Stimulated activated naive CD4-positive, alpha-beta T cell treated with Interleukin-2 at 50 U/mL for 16 hours (primary cell): ENCODE measurements at places on chromosomes 4 and X.

DNA sequence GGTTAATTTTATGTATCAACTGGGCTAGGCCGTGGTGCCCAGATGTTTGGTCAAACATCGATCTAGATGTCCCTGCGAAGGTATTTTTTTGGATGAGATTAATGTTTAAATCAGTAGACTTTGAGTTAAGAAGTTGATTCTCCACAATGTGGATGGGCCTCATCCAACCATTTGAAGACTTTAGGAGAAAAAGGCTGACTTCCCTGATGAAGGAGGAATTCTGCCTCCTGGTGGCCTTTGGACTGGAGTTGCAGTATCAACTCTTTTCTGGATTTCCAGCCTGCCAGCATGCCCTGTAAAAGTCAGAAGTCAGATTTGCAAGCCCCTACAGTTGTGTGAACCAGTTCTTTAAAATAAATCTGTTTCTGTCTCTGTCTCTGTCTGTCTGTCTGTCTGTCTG, 91.4 kb downstream of the STK32B start:
- no peak for DNase-seq

GRCh38 chr4:162793571-162793970, 373.1 kb downstream of the NAF1 start:
- DNase-seq = no peak

GRCh38 chrX:105475801-105476200, 255.3 kb upstream of the TEX13A start:
- no peak for DNase-seq

DNA sequence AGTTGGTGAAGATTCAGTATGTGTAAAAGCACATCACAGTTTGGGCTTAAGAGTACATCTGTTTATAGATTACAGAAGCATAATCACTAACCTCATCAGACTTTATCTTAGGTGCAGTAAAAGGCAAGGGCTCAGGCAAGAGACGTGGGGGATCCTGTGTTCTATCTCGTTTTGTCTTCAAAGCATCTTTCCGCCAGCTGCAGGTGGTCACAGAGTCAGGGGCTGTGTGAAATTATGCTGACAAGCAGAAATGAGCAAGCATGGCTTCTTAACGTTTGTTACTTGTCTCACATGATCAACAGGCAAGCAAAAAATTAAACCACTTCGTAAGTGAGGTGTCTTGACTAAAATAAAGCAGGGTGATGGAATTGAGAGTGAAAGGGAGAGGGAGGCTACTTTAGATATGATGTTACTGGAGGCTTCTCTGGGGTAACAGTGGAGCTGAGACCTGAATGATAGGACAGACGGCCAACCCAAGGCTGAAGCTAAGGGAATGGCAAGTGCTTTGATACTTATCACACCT, 1.4 kb upstream of the TEC start:
- DNase-seq = no peak

GRCh38 chr4:171378323-171378722, 434.9 kb upstream of the GALNTL6 start:
- no peak for DNase-seq

GRCh38 chr4:56755901-56756300, 65.6 kb downstream of the SPINK2 start:
- DNase-seq = no peak

DNA sequence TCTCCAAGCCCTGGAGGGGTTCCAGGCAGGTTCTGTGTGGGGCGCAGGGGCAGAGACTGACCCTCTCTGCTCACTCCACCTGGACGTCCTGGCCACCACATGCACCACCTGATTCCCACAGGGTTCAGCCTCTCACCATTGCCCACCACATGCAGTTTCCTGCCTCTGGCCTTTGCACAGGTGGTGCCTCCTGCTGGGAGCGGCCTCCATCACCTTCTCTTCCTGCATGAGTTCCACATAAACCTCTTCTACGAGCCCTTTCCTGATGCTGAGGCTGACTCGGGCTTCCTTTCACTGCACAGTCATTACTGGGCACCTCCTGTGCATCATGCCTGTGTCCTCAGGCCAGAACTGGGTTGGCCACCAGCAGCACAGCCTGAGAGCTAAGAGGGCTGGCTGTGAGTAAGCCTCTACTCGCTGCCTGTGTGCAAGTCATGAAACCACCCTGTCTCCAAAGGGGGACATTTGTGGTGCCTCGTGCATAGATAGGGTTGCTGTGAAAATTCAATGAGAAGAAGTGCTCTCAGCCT, 19.9 kb downstream of the MAN2B2 start:
- DNase-seq = no peak

- no peak for DNase-seq
Measured at GRCh38 chrX:77528034-77528433, 80.8 kb downstream of the FGF16 start.

GRCh38 chrX:29496636-29497180, 718.7 kb upstream of the MAGEB2 start:
- DNase-seq = no peak

GRCh38 chr4:144208074-144208473, 67.6 kb upstream of the GYPA start:
- DNase-seq = no peak

- DNase-seq = no peak
Measured at GRCh38 chr4:145939856-145940255, 1.2 kb upstream of the ZNF827 start.

DNA sequence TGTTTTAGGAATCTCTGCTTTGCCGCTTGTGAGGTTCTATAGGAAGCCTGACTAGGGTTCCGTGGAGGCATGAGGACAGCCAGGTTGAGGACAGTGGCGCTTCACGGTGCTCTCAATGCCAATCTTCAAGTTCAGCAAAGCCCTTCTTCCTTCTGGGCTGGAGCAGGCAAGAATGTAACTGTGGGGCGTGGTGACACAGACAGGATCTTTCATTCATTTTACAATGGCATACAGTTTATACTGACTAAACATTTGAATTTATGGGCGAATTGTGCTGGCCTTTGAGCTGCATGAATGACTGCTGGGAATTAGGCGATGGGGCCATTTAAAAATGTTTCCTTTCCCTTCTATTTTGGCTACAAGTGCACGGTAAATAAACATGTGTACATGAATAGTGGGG, 2.9 kb upstream of the NHS start:
- DNase-seq = no peak

GRCh38 chrX:72687396-72687795, 26.7 kb downstream of the PHKA1 start:
- DNase-seq = no peak

DNA sequence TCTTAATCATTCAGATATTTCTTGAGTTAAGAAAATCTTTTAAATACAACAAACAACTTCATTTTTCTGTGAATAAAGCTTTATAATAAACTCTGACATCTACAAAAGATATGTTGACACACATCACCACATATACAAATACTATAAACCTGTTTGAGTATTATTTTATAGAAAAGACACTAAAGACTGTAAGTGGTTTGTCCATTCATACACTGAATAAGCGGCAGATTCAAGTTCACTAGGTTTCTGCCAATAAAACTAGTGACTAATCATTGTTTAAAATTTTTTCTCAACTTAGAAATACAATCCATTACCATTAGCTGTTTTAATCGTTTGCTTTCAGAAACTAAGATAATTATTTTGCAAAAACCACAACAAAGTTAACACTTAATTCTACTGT, 1900.0 kb downstream of the C4orf33 start:
- no peak for DNase-seq

DNA sequence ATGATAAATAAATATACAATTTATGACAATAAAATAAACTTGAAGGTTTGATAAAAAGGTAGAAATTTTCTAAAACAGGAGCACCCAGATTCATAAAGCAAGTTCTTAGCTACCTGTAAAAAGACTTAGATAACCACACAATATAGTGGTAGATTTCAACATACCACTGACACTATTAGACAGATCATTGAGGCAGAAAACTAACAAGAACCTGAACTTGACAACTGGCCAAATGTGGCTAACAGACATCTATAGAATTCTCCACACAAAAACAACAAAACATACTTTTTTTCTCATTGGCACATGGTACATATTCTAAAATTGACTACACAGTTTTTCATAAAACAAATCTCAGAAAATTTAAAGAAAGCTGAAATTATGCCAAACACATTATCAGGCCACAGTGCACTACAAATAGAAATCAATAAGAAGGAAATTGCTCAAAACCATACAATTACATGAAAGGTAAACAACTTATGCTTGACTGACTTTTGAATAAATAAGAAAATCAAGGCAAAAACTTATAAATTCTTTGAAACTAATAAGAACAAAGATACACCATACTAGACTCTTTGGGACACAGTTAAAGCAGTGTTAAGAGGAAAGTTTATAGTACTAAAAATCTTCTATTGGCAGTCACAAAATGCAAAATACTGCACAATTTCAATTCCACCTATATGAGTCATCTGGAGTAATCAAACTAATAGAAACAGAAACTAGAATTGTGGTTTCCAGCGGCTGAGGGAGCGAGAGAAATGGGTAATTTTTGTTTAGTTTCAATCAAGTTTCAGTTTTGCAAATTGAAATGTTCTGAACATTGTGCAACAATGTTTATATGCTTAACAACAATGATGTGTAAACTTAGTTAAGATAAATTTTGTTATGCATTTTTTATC, 925.6 kb downstream of the SH3BGRL start:
- no peak for DNase-seq

- no peak for DNase-seq
Measured at GRCh38 chr4:73408181-73408867, 4.2 kb downstream of the ALB start.

DNA sequence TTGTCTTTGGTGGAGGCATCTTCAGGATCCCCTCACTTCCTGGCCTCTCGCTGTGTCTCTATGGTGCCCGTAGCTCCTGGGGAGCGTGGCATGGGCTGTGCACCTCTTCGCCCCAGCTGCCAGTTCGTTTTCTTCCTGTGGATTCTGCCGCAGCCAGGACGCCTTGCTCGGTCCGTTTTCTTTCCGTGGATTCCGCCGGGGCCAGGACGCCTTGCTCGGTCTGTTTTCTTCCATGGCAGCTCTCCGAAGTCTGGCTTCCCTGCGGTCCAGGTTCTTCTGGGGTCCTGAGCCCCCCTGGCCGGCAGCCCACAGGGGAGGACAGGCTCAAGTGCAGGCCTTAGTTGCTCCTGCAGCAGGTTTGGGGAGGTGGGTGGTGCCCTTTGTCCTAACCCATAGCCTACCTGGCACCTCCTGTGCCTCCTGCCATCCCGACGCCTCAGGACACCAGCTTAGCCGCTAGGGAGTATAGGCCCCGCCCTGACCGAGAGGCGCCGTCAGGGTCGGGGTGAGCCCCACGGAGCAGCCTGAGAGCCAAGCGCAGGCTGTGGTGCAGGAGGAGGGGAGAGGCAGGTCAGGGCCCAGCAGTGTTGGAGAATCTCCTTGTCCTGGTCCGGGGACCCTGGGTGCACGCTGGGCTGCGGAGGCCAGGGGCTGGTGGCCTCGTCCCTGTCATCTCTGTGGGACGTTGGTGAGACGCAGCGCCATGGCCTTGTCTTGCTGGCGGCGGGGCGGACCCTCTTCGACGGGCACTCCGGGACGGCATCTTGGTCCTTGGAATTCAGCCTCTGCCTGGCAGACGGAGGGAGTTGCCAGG, 27.1 kb downstream of the UVSSA start:
- DNase-seq = no peak

DNA sequence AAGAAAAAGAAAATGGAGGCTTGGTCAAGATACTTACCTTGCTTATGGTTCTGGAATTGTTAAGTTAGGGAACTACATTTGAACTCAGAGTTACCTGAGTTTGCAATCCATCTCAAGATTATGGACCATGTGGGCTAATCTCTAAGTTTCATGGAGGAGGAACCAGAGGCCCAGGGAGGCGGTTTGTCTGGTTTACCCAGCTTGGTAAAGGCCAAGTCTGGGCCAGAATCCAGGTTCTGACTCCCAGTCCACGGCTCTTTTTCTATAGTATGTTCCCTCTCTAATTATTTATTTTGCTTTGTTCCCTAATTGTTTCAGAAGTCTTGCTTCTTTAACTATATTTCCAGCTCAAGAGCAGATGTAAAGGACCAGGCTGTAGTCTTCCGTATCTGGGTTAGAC, 168.1 kb downstream of the FRAS1 start:
- DNase-seq = no peak

GRCh38 chr4:168715896-168716295, 219.0 kb downstream of the PALLD start:
- DNase-seq = no peak

GRCh38 chrX:20547611-20548051, 280.9 kb upstream of the RPS6KA3 start:
- DNase-seq = no peak
